Activated CD4-positive, alpha-beta T cell treated with anti-CD3 and anti-CD28 coated beads, Interleukin-2, amount 50 U/mL, for 24 hours (primary cell): ENCODE measurements at places on chromosomes 11 and 22.
A peak's percentile ranks its signal among the peaks of the same experiment; 100 is the strongest.

DNA sequence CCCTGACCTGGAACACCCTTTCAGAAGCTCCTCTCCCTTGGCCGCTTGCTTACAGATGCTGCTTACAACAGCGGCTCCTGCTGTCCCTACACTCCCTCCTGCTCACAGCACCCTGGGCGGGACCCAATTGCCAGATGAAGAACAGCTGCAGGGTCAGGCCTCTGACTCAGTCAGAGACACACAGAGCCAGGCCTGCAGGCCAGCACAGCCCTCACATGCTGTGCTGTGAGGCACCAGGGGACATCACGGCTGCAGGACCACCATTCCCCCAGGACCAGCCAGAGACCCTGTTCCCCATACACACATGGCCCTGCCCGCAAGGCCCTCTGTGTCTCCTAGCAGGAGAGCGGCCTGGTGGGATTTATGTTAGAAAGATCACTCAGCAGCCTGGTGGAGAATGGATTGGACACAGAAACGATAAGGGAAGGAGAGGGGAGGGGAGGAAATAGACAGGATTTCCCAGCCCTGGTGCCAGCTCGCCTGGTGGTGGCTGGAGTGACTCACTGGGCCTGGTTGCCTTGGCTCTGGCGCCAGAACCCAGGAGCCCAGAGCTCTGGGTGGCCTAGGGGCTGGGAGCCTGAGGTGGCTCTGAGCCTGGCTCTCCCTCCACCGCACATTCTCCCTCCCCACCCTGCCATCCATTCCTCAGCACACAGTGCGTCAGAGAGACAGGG lies 6.7 kb downstream of the CAPN5 start:
- no peak for DNase-seq

GRCh38 chr11:63489879-63490278 lies 1.1 kb downstream of the PLAAT5 start:
- no peak for DNase-seq

DNA sequence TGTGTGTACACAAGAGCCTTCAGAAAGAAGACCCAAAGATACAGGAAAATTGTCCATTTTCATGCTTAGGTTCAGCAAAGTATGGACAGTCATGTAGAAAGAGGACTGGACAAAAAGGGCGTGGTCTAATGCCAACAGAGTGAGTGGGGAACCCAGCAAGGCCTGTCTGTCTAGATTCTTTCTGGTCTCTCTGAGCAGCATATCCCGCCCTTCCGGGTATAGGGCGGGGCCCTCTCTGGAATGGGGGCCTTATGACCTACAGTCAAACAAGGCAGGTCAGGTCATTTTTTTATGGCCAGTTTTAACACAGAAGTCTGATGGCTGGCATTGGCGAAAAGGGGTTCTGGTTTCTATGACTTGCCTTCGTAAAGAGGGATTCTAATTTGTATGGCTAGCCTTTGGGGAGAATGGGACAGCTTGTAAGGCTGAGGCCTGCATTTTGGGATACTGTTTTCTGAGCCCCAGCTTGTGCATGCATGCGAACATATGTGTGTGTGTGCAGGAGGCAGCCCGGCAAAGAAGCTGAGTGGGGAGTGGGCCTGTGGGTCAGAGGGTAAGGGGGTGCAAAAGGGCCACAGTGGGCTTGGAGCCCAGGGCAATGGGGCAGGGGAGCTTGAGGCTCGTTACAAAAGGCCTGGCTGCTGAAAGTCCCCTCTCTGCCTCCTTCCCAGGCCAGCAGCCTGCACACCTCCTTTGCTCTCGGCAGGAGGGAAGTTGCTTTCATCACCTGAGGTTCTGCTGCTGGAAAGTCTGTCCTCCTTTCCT lies 130.5 kb upstream of the B3GAT1 start:
- DNase-seq: no peak

- DNase-seq: no peak
Observed at GRCh38 chr22:43376765-43377547, 33.8 kb upstream of the SCUBE1 start.

- DNase-seq: peak; percentile 19
Observed at GRCh38 chr22:38755155-38755910, 465 bp downstream of the SUN2 start.

GRCh38 chr11:130840679-130841078 lies 75.6 kb downstream of the SNX19 start:
- no peak for DNase-seq
